Stimulated activated CD8-positive, alpha-beta memory T cell treated with anti-CD3 and anti-CD28 coated beads, Interleukin-7, amount 100 ng/mL, for 4 hours (primary cell): ENCODE measurements at places on chromosomes 7 and 10.

DNA sequence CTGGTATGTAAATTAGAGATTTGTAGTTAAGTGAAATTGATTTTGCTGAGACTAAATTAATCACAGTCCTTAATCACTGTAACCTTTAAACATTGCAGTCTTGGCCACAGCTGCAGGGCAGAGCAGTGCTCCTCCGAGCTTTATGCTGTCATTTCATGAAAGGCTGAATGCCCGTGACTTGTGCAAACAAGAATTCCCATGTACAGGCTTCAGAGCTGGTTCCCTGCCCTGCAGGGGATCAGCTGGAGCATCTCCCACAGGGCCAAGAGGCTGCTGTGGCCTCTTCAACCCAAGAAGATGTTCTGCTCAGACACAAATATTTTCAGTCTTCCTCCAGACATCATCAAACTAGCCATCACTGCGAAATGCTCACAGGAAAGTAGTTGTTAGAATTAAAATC lies 419.1 kb downstream of the AUTS2 start:
- no peak for DNase-seq

DNA sequence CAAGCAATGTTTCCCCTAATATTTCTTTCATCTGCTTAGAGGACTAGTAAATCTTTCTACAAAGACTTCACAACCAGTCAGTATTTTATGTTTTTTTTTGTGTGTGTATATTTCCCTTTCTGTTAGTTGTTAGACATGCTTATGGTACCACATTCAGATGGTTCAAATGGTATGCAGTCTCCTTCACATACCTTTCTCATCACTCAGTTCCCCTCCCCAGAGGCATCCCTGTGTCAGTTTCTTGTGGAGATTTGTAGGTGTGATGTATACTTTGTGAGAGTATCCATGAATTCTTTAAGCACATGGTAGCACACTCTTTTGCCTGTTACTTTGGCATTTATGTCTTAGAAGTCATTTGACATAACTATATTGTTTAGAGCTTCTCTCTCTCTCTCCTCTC lies 4.4 kb downstream of the ZNF485 start:
- DNase-seq = no peak

DNA sequence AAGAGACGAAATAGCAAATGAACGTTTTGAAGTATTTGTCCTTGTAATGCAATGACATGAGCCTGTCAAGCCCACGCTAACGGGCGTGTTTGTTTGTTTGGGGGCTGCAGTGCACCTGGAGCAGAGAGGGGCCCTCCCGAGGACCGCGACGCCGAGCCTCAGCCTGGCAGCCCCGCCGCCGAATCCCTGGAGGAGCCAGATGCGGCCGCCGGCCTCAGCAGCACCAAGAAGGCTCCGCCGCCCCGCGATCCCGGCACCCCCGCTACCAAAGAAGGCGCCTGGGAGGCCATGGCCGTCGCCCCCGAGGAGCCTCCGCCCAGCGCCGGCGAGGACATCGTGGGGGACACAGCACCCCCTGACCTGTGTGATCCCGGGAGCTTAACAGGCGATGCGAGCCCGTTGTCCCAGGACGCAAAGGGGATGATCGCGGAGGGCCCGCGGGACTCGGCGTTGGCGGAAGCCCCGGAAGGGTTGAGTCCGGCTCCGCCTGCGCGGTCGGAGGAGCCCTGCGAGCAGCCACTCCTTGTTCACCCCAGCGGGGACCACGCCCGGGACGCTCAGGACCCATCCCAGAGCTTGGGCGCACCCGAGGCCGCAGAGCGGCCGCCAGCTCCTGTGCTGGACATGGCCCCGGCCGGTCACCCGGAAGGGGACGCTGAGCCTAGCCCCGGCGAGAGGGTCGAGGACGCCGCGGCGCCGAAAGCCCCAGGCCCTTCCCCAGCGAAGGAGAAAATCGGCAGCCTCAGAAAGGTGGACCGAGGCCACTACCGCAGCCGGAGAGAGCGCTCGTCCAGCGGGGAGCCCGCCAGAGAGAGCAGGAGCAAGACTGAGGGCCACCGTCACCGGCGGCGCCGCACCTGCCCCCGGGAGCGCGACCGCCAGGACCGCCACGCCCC lies 118.5 kb downstream of the CYTH3 start:
- DNase-seq = no peak

- no peak for DNase-seq
Observed at GRCh38 chr10:63765126-63765525, 243.9 kb downstream of the REEP3 start.

GRCh38 chr10:122658356-122659049 lies 41.1 kb downstream of the C10orf120 start:
- no peak for DNase-seq

GRCh38 chr10:97849103-97849686 lies 448 bp upstream of the GOLGA7B start:
- DNase-seq = no peak

GRCh38 chr7:99648843-99649242 lies 31.0 kb downstream of the CYP3A5 start:
- no peak for DNase-seq

GRCh38 chr7:131098527-131098926 lies 229.1 kb upstream of the MKLN1 start:
- no peak for DNase-seq

GRCh38 chr10:21500578-21500910 lies 24.9 kb downstream of the SKIDA1 start:
- DNase-seq = no peak

DNA sequence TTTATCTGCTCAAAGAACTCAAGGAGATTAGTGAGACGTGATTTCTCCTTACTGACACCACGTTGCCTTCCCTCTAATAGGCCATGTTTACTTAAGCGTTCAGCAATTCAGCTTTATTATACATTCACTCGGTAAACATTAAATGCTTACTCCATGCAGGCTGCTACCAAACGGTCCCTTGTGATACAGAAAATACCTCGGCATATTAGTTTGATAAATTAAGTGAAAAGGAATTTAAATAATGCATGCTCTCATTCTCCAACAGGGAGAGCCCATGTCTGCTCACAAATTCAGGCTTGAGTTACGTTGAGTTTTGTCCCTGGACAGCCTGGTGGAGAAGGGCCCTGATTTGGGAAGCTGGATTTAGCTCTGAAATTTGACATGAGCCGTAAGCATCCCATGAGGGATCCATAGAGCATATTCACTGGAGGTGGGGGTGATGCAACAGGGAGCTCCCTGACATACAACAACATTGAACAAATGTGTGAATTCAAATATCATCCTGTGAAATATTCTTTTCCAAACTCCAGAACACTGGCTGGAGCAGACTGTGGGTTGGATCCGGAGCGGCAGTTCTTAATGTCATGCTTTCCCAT lies 86.3 kb downstream of the TBXAS1 start:
- DNase-seq = no peak

GRCh38 chr10:23693501-23693901 lies 254.6 kb downstream of the OTUD1 start:
- DNase-seq = no peak

- no peak for DNase-seq
Observed at GRCh38 chr7:29143751-29144150, 2.6 kb downstream of the CPVL start.

- no peak for DNase-seq
Observed at GRCh38 chr10:91312382-91312733, 91.9 kb downstream of the PCGF5 start.

GRCh38 chr10:28811639-28812349 lies 134.5 kb downstream of the BAMBI start:
- no peak for DNase-seq

GRCh38 chr10:43174969-43175368 lies 36.7 kb downstream of the CSGALNACT2 start:
- DNase-seq = no peak

DNA sequence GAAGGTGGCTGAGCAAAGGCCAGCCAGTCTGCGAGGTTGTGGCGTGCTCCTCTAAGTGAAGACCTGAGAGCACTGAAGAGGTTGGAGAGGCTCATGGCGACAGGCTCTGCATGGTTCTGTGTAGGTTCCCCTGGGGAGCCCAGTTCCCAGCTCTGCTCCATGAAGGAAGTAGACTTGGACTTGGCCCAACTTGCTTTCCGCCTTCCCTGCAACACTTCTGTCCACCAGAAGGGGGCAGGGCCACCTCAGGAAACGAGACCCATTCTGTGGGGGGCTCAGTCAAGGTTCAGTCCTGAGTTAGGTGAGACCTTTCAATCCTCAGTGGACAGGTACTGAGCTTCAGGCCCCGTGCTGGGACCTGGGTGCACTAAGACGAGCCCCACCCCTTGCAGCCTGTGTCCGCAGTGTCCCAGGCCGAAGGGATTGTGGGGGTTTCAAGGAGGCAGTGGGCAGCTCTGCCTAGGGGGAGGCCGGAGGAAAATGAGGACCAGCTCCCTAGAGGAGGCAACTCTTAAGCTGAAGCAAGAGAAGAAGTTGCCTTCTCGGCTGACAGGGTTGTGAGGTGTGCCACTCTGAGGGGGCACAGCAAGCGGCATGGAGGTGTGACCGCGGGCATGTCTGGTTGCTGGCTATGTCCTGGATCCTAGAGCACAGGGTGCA lies 15.0 kb upstream of the PCBD1 start:
- no peak for DNase-seq

DNA sequence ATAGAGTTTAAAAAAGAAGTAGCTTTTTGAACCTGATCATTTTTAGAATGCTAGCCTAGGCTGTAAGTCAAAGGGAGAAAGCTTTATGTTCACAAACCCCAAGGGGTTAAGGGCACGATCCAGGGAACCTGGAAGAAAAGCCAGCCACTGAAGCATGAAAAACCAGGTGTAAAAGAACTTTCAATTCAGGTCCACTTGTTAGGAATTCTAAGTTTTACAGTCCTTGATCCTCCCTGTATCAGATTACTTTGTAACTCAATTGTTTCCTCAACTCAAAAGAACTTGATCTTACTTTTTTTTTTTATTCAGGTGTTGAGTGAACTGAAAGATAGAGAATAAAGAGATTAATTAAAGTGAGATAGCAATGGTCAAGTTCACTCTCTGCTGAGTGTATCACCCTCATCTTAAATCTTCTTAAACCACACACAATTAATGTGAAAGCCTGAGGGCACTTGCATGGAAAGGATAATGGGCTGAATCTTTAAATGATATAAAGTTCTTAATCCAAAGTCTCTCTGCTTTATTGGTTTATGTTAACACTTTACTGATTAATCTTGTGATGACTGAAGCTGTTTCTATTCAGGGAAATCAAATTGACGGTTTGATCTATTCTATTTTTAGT lies 672.2 kb upstream of the LRRN3 start:
- DNase-seq = no peak

- DNase-seq = no peak
Observed at GRCh38 chr10:55311848-55312635, 511.0 kb upstream of the PCDH15 start.

GRCh38 chr7:105916603-105917002 lies 40.2 kb upstream of the ATXN7L1 start:
- no peak for DNase-seq

GRCh38 chr10:125116652-125117310 lies 43.6 kb downstream of the CTBP2 start:
- DNase-seq = no peak

DNA sequence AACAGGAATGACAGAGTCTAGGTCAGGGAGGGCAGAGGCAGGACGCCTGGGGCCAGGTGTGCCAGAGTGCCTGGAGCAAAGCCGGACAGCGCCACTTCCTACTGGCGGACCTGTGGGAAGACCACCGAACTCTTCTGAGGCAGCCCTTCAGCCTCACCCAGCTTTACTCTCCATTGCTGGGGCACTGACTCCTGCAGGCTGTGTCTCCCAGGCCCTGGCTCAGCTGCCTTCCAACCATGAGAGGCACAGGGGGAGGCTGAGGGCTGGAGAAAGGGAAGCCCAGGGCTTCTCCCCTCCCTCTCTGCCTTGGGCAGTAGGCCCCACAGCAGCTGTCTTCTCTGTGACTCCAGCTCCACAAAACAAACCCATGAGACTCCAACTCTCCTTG lies 139.6 kb upstream of the UNC5B start:
- DNase-seq = no peak

DNA sequence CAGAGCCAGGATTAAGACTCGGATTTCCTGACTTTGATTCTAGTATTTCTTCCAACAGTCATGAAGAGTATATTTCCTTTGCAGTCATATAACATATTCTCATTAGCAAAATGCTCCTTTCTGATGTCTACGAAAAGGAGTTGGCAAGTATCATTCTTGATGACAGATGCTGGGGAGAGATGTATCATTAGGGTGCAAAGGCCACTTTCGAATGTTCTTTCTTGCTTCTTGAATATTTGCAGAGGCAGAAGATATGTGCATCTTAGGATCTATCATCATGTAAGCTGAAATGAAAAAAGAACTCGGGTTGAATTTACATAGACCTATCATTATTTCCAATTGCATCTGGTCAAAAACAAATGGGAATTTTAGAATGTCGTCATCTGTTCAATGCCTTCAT lies 294.4 kb downstream of the BAMBI start:
- DNase-seq = no peak

DNA sequence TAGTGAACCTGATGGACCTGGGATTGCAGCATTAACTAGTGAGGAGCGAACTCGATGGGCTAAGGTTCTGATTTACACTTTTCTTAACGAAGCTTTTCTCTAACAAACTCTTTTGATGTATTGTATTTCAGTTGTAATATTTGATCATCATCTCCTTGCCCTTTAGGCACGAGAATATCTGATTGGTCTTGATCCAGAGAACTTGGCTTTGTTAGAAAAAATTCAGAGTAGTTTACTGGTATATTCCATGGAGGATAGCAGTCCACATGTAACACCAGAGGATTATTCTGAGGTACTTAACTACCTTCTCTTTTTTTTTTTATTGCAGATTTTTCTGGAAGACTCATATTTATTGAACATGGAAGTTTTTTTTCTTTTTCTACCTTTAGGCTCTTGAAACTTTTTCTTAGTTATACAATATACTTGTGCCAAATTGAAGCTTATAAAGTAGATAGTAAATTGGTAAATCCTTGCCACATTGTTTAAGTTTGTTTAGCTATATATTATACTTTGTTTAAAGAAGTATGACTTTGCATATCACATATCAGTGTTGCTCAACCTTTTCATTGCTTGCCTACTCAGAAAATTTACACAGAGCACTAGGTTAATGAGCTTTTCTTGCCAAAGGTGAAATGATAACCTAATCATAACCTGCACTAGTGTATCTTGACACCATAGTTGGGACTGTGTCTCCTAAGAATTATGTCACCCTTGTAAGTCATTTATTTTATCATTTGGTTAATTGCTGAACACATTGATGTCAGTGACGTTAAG lies 30.4 kb downstream of the CROT start:
- no peak for DNase-seq

DNA sequence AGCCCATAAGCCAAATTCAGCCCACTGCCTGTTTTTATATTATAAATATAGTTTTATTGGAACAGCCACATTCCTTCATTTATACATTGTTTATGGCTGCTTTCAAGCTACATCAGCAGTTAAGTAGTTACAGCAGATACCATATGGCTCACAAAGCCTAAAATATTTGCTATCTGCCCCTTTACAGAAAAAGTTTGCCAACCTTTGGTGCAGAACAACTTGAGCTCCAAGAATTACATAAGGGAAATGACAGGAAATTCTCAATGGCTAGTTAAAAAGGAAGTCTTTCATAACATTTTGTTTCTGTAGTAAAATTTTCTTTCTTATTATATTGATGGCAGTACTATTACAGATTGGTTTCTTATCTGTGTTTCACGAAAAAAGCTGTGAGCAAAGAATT lies 59.3 kb downstream of the COL28A1 start:
- DNase-seq = no peak

GRCh38 chr10:21048068-21048467 lies 151.0 kb upstream of the NEBL start:
- no peak for DNase-seq

GRCh38 chr10:112227331-112227987 lies 43.9 kb upstream of the GPAM start:
- no peak for DNase-seq
